ENCODE measurements at places on chromosomes 6 and 20.

DNA sequence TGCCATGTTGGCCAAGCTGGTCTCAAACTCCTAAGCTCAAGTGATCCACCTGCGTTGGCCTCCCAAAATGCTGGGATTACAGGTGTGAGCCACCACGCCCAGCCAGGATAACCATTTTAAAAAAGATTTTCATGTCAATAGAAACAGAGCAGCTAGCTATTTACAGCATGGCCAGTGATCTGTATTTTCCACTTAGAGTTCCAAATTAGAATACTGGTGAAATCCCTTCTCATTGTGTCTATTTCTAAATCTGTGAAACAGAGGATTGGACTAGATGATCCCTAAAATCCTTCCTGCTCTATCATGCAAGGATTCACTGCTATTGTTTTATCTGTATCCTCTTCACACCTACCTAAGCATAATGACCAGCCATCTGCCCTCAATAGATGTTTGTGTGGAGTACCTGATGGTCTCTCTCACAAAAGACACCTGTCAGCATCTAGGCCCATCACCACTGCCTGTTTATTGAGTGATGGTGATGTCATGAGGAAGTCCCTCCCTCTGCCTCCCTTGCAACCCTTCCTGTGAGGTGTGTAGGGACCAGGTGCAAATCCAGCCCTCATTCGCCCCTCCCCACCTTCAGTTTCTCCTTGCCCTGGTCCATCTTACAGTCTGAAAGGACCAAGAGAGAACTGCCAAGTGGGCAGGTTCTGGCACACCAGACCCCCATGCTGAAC lies 26.5 kb upstream of the SMIM29 start:
- no peak for DNase-seq

DNA sequence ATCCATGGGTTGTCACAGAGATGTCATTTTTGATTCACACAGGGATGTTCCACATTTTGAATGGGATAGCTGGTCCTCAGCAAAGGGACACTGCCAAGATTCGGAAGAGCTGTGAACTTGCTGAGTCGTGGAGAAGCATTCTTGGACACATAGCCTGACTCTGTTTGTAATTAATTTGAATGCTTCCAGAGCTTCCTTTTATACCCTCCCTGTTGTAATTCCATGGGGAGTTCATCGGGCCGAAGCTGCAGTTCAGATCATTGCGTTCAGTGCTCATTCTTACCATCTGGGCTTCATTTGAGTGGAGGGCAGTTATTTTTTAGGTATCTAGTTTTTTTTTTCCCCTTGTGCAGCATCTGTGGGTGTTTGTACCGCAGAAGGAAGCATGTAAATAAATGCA lies 126.5 kb downstream of the SLC24A3 start:
- DNase-seq, result no peak

GRCh38 chr6:158789115-158789917 lies 29.9 kb downstream of the EZR start:
- no peak for DNase-seq

DNA sequence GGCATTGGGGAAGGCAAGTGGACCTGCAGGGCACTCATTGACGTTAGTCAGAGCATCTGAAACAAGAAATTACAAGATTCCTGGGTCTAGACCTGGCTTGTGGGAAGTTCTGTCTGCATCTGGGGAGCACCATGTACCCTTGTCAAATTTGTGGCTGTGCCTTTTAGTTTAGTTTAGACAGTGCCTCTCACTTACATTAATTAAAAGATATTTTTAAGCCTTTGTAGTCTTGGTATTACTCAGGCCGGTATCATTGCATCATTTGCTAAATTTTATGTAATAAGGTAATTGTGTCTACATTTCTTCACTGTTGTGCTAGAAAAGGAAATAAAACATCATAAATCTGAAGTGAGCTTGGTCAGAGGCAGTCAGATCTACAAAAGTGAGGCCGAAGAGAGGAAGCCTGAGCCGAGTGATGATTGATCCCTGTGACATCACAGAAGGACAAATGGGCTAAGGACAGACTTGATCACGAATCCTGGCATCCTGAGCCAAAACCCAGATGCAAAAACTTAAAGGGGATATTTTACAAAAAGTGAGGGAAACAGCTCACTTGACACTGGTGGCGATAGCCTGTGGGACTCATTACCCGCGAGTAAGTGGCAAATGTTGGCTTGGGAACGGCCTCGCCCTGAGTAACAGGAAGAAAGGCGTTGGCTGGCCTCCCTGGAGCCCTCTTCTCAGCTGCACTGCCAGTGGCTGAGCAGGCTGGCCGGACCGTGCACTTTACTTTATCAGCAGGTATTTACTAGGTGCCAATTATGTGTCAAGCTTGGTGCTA lies 106.5 kb downstream of the TCP11 start:
- no peak for DNase-seq

DNA sequence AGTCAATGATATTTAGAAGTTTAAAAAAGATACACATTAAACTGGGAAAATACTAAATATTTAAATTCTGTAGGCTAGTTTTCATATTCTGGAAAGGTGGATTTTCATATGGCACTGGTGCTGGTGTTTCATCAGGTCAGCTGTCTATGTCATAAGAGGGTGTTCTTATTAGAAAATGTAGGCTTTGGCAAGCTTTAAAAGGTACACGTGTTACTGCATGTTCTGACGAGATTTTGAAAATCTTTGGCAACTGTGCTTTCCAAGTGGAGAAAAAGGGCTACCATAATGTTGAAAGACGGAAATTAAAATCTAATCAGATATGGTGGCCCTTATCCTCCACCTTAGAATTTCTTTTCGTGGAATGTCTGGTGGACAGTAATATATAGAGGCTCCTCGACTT lies 30.0 kb downstream of the SLC22A3 start:
- DNase-seq, result no peak

DNA sequence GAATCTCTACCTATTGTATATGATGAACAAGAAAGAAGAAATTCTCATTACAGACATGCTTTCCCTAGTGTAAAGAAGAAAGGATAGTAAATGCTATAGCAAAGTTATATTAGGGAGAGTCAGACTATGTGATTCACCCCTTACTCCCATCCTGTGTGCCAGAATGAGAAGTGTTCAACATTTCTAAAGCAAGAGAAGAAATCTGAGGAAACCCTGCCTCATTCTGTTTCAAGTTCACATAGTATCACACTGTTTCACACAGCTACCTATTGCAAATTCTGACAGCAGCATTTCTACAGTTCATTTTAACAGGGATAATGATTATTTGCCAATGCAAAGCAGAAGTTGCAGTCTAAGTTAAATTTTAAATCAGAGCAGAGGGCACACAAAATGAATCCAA lies 267.2 kb upstream of the TCF21 start:
- no peak for DNase-seq

DNA sequence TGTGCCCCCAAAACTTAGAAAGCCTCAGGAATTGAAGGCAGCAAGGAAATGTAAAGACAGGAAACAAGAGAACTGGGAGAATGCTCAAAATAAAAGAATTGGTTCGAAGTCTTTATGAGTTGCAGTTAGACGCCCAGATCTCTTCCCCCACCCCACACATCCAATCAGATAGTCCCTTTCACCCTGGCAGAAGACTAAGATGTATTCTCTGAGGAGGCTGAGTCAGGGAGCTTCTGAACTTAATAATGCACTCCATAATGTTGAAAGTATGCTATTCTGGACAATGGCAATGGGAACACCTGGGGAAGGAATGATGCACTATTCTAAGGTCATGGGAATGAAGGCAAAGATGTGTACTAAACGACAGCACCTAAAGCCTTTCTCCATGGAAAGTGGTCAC lies 173.6 kb downstream of the MTFR2 start:
- DNase-seq, result no peak

DNA sequence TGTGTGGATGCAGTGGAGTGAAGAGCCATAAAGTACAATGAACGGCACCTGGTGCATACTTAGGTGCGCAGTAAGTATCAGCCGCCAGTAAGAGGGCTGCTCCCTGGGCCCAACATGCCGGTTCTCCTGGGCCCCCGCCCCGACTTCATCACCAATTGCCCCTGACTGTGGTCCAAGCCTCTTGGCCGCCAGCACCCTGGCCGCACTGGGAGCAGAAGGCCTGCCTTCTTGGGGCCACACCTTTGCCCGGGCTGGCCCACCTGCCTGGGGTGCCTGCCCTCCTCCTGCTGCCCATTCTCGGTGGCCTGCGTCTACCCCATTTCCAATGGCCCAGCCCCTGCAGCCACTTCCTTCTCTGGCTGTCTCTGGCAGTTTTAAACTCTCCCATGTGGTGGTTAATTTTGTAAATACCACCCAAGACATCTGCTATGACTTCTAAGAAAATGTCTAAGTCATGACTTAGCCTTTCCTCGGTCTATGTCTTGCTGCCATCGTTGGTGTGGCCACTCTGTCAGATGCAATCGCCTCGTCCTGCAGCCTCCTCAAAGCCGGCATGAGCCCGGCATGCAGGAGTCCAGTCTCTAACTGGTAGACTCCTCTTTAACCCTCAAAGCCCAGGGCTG lies 36.8 kb downstream of the PMEPA1 start:
- DNase-seq, result no peak

- DNase-seq, result no peak
These were observed 154.5 kb downstream of the MMS22L start for GRCh38 chr6:97128507-97128906.

Measured in HCT116 (cell line).